ENCODE measurements at places on chromosomes 16 and 17.

DNA sequence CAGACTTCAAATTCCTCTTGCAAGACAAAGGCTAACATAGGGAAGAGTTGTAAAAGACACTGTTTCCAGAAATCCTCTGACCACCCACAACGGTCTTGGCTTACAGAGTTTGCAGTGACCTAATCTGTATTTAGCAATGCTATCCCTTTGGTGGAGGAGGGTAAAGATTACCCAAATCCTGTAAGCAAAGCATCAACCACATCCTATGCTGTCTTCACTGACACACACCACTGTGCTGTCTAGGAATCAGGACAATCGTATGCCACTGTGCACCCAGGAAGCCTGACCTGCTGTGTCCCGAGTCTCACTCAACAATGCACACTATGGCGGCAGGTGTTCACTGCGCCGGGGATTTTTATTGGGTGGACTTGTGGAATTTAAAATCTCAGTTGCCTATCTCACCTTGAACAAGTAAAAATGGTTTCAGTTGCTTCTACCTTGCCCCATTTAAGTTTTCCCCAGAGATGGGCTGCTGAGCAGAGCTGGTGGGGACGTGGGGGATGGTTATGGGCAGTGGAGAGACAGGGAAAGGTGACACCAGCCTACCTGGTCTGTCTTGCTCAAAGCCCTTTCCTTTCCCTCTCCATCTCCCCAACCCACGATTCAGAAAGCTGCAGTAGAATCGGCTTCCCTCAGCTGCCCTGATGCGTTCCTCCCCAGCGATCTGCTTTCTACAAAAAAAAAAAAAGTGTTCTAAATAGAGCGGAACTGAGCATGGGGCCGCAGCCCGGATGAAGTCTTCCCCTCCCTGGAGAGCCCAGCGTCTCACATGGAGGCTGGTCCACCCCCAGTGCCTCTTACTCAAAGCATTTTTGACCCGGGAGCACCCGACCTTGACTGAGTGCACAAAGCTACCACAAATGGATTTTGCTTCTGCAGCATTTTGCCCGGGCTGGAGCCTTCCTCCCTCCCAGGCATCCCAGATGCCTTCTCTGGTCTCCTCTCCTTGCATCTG lies 271.5 kb downstream of the SOX9 start:
- no peak for DNase-seq

GRCh38 chr16:58026705-58027160 lies 1.2 kb downstream of the MMP15 start:
- DNase-seq, result no peak

- no peak for DNase-seq
Measured at GRCh38 chr16:4389051-4389955, 17.7 kb downstream of the VASN start.

- no peak for DNase-seq
Measured at GRCh38 chr16:57105184-57105583, 12.8 kb downstream of the CPNE2 start.

DNA sequence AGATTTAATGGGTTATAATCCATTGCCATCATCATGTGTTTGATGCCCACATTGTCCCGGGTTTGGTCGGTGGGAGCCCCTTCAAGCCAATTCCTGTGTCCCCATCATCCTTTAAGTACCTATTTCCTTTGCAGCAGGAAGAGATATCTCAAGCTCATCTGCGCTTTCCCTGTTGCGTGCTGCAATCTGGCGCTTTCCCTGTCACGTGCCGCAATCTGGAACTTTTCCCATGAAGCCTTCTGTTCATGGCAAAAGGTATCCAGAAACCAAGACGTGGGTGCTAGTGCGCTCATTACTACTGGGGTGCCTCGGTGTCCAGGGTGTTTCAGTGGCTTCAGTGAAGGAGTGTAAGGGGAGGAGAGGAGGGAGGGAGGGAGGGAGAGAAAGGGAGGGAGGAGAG lies 174.6 kb upstream of the ZNF469 start:
- DNase-seq, result no peak

DNA sequence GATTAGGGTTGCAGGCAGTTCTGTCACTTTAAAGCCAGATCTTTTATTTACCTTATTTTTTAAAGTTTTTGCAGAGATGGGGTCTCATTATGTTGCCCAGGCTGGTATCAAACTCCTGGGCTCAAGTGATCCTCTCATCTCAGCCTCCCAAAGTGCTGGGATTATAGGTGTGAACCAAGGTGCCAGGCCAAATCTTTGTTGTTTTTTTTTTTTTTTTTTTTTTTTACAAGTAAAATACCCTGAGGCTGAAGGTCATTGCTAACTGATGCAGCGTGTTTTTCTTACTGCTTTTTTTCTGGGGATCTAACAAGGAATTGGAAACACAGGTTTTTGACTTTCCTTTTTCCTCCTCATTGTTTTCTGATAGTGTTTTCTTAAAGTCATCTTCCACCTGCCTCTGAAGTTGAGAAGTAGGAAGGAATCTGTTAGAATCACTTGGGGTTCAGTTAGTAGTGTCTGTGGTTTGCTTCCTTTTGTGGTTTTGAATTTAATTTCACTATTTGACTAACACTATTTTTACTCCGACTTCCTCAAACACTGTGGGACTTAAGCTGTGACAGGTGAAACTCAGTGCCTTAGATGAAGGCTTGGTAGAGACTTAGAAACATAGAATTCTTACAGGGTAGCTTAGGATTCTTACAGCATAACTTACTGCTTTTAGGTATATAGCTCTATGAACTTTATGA lies 22.2 kb downstream of the CLTC start:
- no peak for DNase-seq

DNA sequence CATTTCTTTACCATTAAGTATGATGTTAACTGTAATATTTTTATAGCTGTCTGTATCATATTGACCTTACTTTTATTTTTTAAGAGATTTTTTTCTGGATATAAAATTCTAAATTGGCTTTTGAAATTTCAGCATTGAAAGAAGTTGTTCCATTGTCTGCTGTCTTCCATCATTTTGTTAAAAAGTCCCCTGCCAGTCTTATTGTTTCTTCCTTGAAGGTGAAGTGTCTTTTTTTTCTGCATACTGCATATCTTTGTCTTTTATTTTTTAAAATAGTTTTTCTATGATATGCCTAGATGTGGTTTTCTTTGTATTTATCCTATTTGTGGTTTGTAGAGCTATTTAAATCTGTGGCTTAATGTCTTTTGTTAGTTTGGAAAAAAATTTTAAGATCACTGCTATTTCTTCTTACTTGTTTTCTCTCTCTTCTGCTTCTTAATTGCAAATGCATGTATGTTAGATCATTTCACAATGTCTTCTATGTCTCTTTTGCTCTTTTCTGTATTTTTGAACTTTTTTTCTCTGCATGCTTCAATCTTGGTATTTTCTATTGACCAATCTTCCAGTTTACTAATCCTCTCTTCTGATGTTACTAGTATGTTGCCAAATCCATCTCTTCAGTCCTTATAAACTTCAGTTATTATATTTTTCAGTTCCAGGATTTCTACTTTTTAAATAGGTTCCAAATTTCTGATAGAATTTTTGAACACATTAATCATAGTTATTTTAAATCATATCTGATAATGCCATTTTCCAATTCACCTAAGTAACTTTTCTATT lies 20.2 kb downstream of the IL21R start:
- DNase-seq, result no peak

- DNase-seq, result no peak
Measured at GRCh38 chr16:69444873-69445517, 20.6 kb downstream of the CYB5B start.

DNA sequence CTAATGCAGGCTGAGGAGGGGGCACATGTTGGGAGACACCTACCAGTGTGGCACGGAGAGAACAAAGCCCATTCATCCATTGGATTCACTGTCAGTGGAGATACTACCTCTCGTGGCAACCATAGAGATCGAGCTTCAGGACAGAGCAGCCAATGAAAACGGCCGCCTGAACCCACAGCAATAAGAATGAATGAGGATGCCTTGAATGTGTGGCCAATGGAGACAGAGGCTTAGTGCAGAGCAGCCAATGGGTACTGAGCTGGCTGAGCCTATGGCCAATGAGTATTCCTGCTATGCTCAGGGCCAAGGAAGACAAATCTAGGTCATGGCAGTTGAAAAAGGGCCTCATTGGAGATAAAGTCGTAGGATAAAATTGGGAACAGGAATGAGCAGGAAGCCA lies 10.9 kb downstream of the ARHGEF15 start:
- no peak for DNase-seq

GRCh38 chr16:89295071-89295900 lies 77.8 kb downstream of the ZNF778 start:
- DNase-seq, result no peak

DNA sequence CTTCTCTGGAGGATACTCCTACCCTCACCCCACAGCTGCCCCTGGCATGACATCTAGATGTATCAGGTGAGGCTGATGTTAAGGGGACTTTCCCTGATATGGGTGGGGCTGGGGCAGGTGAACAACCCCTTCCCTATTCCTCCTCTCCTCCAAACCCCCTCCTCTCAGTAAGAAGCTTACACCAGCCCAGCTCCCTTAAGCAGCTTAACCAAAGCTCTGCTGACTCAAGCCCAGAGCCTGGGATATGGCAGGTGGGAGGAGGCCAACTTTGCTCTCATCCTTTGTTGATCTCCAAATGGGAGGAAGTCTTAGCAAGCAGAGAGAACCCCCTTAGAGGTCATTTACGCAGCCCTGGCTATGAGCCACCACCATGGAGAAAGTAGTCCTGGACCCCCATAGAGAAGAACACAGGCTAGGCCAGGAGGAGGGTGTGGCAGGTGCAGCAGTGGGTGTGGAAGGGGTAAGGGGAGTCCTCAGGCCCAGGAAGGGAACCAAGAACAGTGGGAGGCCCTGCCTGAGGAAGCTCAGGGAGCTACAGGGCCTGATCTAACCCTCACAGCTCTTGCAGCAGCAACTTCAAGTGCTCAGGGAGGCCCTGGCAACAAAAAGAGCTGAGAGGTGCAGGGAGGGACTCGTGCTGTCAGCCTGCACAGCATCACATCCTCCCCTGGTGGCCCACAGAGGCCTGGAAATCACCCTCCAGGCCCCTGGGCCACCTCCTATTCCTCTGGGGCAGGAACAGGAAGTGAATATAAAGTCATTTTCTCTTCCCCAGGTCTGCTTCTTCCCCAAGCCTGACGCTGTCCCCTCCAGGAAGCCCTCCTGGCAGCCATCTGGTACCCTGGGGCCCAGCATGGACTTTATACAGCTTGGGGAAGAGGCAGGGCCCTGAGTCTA lies 2.9 kb downstream of the UNC119 start:
- DNase-seq, result peak; percentile 52

DNA sequence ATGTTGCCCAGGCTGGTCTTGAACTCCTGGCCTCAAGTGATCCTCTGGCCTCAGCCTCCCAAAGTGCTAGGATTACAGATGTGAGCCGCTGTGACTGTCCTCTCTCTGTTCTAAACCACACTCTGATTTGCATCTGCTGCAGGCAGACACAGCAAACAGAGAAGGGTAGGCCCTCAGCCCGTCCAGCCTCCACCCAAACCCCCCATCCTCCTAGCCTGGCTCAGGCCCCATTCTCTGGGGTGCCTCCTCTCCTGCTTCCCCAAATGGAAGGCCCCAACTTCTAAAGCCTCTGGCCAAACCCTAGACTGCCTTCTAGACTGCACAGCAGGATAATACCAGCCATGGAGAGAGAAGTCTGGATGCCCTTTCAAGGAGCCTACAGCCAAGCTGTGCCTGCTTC lies 4.1 kb upstream of the GFAP start:
- no peak for DNase-seq

DNA sequence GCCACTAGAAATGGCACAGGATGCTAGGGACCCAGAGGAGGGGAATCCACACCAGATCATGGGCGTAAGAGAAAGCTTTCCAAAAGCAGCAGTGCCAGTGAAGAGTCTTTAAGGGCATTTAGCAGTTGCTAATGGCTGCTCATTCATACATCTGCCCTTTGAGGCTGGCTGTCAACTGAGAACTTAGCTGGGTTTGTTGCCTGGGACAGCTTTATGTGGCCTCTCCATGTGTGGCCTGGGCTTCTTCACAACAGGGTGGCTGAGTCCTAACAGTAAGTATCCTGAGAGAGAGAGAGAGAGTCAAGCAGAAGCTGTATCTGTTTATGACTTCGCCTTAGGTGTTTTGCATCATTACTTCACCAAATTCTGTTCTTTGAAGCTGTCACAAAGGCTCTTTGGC lies 286.1 kb upstream of the KCNJ16 start:
- no peak for DNase-seq

- peak; percentile 38 for DNase-seq
Measured at GRCh38 chr17:74325743-74326379, at the start of gene KIF19. KIF19 (plus strand) TSS chr17:74326226; CDS start chr17:74326350, 124 bp downstream.

- DNase-seq, result no peak
Measured at GRCh38 chr17:9805769-9806168, 14.4 kb upstream of the DHRS7C start.

DNA sequence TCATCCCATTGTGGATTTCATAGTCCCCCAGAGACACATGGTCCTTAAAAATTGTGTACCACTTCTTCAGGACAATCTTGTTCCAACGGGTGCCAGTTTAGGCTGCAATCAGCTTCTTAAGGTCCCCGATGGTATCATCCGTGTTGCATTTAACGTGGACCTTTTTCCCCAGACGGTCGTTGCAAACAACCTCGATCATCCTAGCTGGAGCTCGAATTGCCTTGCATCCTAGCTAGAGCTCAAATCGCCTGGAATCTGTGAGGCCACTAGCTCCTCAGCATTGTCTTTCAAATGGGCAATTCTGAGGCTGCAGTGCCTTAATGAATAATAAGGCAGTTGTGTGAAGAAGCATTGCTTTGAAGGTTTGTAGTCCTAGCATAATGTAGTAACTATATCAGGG lies 37.7 kb upstream of the RHBDL3 start:
- DNase-seq, result no peak

DNA sequence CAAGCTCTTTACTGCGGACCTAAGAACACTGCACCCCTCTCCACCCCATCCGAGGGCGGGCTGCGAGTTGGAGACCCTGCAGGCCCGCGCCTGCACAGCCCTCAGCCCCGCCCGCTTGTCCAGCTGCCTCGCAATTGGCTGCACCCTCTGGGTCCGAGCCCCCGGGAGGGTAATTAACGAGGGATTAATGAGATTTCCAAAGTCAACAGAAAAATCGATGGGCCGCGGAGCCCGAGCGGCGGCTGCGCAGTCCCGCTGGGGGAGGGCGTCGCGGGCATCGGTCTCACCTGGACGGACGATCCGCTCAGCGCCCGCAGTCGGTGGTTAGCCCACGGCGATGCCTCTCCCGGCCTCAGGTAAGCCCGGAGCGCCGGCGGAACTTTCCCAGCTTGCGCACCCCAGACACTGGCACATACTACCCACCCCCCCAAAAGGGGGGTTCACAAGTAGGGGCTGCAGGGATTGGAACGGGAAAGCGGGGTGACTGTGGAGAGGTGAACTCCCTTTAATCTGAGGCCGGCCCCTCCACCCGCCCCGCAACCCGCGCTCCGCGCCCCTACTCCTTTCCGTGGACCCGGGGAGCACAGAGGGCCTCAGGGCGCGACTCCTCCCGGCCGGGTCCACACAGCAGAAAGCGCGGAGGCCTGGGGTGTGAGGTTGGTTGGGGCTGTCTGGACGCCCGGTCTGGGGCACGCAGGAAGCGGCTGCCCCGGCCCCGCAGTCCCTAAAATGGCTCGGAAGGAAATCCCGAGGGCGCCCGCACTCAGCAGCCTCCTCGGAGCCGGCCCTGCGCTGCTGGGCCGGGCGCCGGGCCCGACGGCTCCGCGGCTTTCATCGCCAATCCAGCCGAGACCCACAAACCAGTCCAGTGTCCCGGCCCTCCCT lies at the start of gene OTOP3:
Gene OTOP3 (plus strand): TSS at position 314 of the 885 bp plus-strand sequence. CDS start 24 bp downstream, at position 338.
- DNase-seq, result no peak

- DNase-seq, result no peak
Measured at GRCh38 chr17:58760248-58760647, 4.6 kb downstream of the PPM1E start.

GRCh38 chr16:14131774-14132695 lies 60.9 kb downstream of the MRTFB start:
- DNase-seq, result no peak

- no peak for DNase-seq
Measured at GRCh38 chr17:58191241-58191896, 1.2 kb upstream of the EPX start.

All from stimulated activated CD4-positive, alpha-beta T cell treated with anti-CD3 and anti-CD28 coated beads, TNF-alpha, amount 100 ng/mL, for 24 hours (primary cell).